ENCODE measurements at places on chromosomes 3 and 15.

- no peak for DNase-seq
These were observed 10.7 kb downstream of the KIF23 start for GRCh38 chr15:69424748-69425413.

- DNase-seq, result no peak
These were observed 485 bp downstream of the PAK6 start for GRCh38 chr15:40239404-40239692.

- no peak for DNase-seq
These were observed 314.1 kb upstream of the LRRC3B start for GRCh38 chr3:26308454-26308853.

DNA sequence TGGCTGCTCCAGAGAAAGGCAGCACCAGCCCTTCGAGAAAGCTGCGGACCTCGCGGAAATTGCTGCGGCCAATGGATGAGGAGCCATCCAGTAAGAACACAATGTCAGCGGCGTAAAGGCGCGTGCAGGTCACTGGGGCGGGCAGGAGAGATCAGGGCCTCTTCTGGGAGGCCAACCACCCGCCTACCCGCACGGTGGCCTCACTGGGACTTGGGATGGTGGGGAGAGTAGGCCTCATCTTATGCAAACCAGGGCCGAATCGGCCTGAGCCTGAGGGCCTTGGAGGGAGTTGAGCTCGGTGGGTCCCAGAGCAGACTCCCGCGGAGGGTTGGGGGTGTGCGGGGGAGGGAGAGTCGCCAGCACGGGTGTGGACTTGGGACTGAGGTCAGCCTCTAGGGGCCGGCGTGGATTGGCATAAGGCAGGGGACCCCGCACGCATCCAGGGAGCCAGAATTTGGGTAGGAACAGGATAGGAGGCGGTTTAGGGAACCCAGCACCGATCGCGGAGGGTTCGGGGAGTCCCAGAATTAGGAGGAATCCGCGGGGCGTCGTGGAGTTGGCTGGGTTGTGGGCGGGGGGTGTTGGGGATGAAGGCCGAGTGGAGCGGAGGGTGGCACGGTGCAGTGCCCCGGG is 596 bp downstream of the COL7A1 start:
- DNase-seq, result no peak

DNA sequence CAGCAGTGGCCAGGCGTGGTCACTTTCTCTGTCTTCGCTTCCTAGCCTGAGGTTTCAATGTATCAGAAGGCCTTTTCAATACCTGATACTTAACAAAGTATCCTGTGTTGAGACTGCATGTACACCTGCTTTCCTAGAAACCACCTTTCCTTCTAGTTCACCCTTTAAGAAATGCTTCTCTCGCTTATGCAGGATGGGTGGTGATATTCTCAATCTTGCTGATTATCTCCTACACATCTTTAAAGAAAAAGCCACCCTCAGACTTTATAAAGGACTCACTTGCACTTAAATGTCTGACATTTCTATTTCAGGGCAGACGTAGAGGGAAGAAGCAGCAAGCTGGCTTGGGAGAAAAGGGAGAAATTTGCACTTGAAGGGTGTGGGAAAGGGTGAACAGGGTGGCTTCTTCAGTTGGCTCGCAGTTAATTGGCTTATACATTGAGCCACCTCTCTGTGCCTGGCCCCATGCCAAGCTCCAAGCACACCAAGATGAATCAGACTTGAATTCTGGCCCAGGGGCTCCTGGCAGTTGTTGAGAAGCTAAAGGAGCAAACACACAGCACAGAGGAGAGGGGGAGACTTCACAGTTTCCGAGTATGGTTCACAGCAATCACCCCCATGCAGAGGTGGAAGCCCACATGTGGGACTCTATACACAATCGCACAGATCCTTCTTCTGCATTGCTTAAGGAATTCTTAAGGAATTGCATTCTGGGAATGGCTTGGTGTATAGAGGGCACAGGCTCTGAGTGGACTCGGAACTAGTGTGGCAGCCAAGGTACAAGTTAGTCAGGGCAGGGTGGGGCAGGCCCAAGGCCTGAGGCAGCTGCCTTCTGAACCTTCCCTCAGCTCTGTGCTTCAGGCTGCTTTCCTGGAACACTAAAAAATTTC is 1.3 kb downstream of the ARL6IP5 start:
- DNase-seq, result peak; percentile 93

- DNase-seq, result peak; percentile 75
These were observed 51.1 kb downstream of the PSMD6 start for GRCh38 chr3:63972196-63972595.
